ENCODE measurements at places on chromosomes 11 and 22. TPM values are rescaled to one million over a fixed set of nuclear protein-coding genes. Genes with fewer than 3 reads are reported as not detected.

Gene CCDC73
- not detected for total RNA-seq

Gene FOLH1
- not detected for total RNA-seq

Gene KCTD14
- total RNA-seq = 0.29 TPM

Gene ANKK1
- not detected for total RNA-seq

Gene HEPN1
- total RNA-seq = not detected

Gene OR8D1
- total RNA-seq = not detected

Gene TENM4
- 63.3 TPM for total RNA-seq

Gene MS4A18
- total RNA-seq = not detected

Gene TTC12
- total RNA-seq = 21.4 TPM

Gene SLC22A24
- not detected for total RNA-seq

Gene FOLR2
- not detected for total RNA-seq

Gene ST13
- total RNA-seq = 249 TPM

- no peak for DNase-seq
Measured at GRCh38 chr11:131471976-131472375, 101.6 kb downstream of the NTM start.

GRCh38 chr11:76781046-76781801, 1.9 kb upstream of the TSKU start:
- no peak for DNase-seq

- peak; percentile 46 for DNase-seq
Measured at GRCh38 chr22:20025401-20026203, 4.7 kb downstream of the TANGO2 start.

- no peak for DNase-seq
Measured at GRCh38 chr11:33892906-33893594, 1.2 kb upstream of the LMO2 start.

DNA sequence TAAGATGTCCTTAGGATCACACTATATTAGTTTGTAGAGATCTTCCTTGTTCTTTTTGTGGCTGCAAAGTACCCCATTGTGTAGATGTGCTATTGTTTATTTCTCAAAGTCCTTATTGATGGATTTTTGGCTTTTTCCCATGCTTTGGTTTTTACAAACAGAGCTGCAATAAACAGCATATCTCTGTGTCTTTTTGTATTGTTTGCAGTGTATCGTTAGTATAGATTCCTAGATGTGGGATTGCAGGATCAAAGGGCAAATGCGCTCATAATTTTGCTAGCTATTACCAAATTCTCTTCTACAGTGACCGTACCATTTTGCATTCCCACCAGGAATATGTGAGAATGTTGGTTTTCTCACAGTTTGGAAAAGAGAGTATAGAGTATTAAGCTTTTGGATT, 27.5 kb upstream of the FTH1 start:
- DNase-seq = no peak

- DNase-seq = no peak
Measured at GRCh38 chr11:26779074-26779865, 57.4 kb upstream of the SLC5A12 start.

DNA sequence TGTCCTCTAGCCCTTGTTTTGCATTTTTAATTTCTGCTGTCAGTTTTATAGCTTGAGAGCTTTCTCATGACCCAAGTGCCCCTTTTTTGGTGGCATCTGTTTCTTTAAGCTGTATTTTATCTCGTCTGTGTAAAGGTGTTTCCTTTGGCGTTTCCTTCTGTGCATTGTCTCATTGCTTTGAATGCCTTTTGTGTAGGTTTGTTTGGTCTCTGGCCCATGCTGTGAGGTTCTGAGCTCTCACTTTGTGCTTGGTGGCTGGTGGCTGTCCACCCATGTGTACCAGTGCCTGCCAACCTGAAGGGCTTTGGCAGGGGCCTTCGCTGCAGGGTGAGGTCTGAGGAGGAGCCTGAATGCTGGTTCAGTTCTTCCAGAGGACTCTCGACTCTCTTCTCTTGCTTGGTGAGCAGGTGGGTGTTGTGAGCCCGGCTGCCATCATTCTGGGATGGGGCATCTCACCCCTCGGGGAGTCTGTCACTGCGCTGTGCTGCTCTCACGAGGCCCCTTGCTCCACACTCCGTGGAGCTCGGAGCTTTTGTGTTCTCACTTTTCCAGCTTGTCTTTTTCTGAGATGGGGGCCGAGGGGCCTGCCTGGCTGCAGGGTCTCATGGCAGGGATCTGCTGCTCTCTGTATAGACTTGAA, 14.9 kb downstream of the AP2A2 start:
- DNase-seq = no peak

DNA sequence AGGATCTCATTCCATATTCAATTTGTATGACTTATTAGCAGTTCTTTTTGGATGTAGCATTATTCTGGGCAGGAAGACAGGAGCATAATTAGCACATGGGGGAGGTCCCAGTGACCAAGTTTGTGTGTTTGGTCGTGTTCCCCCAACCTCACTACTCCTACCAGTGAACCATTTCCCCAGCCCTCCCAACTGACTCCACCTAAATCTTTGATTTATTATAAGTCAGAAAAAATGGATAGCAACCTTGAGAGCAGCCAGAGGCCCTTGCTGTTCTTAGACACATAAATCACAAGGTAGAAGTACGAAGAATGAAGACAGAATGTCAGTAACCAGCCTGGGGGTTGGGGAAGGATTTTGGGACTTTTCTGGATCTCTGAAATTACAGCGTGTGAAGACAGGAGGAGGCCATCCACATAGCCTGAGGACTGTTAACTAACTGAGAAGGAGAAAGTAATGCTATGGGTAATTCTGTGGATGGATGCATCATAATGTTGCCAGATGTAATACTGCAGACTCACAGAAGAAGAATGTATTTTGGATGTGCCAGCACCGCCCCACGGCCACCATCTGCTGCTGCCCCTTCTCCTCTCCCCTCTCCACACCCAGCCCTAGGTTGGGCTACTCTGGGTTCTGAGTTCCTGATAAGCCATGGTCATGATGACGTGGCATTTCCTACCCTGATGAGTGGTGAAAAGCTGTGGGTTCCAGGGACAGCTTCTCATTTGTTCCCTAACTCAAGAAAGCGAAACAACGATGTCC, 124.3 kb upstream of the TTC12 start:
- peak; percentile 89 for DNase-seq

GRCh38 chr11:47333886-47334443, 18.5 kb downstream of the MYBPC3 start:
- DNase-seq = peak; percentile 44

- DNase-seq = no peak
Measured at GRCh38 chr22:48851933-48852549, 975.6 kb downstream of the BRD1 start.

DNA sequence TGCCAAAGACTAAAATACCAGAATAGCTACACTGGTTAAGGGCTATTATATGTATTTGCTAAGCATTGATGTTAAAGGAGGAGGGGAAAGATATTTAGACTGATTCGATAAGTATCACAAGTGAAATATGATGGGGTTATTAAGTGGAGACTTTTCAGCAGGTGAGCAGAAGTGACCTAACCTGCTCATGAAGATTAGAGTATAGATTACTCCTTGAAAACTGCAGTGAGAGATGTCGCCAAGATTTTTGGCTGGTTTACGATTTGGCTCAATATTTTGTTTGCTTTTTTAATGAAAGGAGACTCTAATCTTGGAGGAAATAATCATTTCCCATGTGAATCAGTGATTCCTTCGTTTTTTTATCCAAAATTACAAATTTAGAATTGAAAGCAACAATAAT, 1279.5 kb upstream of the TENM4 start:
- no peak for DNase-seq

GRCh38 chr22:46457502-46458488, 79.6 kb downstream of the CELSR1 start:
- peak; percentile 79 for DNase-seq

DNA sequence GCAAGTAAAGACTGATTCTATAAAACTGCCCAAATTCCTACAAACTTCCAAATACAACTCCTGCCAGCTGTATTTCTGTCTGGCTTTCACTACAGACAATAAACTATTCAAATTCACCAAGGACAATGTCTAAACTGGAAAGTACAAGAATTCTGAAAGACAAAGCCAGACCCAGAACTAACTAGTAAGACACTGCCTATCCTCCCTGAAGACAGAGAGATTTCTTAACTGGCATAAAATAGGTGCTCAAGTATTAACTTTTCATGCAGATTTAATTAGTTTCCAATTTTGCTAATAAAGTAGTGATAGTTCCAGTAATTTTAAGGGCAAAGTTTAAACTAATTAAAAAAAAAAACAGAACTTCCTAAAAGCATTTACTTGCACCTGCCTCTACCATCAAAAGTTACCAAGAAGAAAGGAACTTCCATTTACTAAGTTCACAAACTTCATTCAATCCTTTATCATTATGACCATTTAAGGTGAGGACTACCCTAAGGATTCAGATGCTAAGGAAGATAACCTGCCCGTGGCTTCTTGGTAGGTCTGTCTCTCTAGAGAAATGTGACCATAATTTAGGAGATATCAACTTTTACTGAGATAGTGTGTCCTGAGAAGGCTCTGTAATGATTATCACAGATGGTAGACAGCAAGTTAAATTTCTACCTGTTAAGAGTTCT, 45.2 kb downstream of the CELF1 start:
- DNase-seq = no peak

- DNase-seq = peak; percentile 38
Measured at GRCh38 chr11:71094296-71095077, 157.9 kb downstream of the SHANK2 start.
